ENCODE measurements at places on chromosomes 5 and 9.

DNA sequence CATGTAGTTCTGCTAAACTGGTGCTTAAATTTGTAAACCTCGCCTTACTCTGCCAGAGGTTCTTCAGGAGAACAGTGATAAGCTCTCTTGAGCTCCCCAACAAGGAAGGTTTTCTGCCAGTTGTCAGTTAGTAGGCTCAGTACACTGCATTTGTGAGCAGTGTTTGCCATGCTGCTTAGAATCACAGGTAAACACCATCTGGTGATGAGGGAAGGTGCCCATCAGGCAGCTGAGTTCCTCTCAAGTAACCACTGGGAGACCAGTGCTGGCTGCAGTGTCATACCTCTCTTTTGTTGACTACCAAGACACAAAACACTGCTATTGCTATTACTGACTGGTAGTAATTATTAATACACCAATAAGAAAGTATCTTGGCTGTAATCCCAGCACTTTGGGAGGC lies 186.2 kb upstream of the OTULINL start:
- no peak for DNase-seq

DNA sequence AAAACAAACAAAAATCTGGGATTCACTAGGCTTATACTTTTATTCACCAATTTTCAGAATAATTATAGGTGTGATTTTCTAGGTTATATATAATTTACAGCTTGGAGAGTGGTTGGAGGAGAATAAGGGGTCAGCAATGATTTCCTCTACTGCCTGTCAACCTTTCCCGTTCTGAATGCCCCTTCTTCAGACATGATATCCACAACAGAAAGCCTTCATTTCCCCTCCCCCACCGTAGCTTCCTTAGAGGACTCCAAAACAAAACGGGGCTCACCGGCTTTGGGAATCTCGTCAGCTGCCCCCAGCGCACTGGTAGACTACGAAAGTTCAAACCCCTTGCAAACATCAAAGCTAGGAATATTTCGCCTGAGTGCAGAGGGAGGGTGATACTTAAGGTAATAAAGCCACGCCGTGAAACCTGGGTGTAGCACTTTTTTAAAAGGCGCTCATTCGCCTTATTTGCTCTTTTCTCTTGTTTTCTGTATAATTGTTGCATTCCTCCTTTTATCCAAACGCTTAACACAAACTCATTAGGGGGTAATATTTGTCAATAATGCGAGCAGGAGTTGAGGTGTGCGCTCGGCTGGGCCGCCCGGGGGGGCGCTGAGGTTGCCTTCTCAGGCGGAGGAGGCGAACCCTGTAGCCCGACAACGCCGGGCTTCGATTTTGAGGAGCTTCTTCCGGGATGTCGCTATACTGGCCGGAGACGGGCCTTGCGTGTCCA lies 2.4 kb downstream of the OTP start:
- DNase-seq, result no peak

GRCh38 chr5:63233911-63234310 lies 655.3 kb downstream of the LRRC70 start:
- DNase-seq, result no peak

DNA sequence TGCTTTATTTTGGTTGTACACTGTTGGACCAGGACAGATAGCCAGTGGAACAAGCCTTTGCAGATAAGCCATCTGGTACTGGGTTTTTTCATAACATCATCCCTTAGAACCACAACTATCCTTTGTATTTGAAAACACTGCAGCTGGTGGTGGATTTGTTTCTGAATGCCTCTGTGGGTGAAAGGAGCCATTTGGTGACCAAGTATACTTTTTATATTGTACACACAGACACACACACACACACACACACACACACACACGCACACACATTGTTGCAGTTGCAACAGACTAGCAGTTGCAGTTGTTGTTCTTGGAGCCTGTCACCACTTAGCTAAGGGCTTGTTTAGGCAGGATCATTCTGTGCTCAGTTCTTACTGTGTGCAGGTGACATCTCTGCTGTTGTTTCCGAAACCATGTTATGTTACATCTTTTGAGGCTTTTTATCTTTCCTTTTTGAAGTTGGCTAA lies 22.9 kb upstream of the CAVIN4 start:
- DNase-seq, result no peak

- DNase-seq, result no peak
Measured at GRCh38 chr9:36138901-36139300, 2.4 kb downstream of the GLIPR2 start.

- no peak for DNase-seq
Measured at GRCh38 chr5:24162343-24162742, 482.4 kb downstream of the CDH10 start.

- DNase-seq, result no peak
Measured at GRCh38 chr9:88816141-88816540, 175.1 kb upstream of the S1PR3 start.

GRCh38 chr9:116565986-116566385 lies 121.1 kb upstream of the TRIM32 start:
- DNase-seq, result no peak

DNA sequence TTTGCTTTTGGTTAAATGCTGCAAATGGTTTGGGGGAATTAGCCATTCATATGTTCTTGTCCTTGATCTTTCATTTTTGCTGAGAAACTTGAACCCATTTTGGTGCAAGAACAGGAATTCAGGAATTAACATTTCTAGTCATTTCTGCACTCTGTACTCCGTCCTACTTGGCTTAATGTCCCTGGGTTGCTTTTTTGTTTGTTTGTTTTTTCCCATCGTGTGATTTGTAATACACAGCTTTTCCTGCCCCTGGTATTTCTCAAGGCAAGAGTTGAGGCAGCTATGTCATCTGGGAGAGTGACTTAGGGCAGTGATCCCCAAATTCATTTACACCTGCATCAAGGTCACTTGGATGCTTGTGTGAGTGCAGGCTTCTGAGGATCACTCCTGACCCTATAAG lies 71.3 kb downstream of the IQGAP2 start:
- DNase-seq, result no peak
